ENCODE measurements at places on chromosomes 4 and X.

GRCh38 chr4:62399242-62399641 lies 1199.1 kb downstream of the ADGRL3 start:
- DNase-seq: no peak

- DNase-seq: peak; percentile 27
Measured at GRCh38 chr4:186266729-186267456, 904 bp downstream of the F11 start.

DNA sequence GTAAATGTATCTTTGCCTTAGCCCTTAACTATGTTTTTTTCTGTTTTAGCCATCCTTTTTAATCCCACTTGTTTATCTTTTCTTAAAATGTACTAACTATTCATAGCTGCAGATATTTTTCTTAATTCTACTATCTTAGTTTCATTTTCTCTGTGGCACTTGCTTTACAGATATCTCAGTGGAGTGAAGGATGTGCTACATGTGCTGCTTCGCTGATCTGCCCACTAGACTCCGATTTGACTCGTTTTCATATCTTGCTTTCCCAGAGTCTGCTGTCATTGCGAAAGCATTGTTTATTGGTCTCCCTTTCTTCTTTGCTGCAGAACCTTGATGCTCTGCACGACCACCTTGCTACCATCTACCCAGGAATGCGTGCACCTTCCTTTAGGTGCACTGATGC lies 30.6 kb downstream of the GUCY1B1 start:
- DNase-seq: no peak

DNA sequence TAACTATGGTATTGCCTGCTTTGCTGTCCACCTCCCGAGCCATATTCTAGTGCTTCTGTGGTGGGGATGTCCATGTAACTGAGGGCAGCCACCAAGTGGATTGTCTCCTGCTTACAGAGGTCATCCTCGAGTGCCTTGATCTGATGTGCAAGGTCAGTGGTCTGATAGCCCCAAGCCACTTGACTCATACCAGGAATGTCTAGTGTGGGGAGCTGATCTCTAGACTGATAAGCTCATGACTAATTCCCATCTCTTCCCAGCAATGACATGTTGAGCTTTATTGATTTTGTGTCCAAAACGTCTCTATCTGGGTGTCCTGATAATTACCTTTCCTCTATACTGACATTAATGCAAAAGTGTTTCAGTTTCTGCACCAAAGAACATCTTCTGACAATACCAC lies 168.4 kb upstream of the WDR1 start:
- no peak for DNase-seq

DNA sequence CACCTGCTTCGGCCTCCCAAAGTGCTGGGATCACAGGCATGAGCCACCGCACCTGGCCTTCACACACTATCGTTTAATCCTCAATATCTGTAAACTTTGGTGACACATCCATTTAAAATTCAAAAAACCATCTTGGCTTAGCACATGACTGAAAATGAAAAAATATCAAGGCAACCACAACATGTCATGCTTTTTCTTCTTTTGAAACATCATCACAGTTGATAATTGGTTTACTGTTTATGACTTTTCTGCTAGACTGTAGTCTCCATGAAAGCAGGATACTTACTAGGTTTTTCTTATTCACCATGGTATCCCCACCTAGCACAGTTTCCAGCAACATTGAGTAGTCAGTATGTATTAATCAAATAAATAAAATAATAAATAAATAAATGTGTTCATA lies 11.0 kb downstream of the GNRHR start:
- DNase-seq: no peak

- no peak for DNase-seq
Measured at GRCh38 chr4:184028561-184029374, 123.7 kb downstream of the STOX2 start.
